ENCODE measurements at places on chromosomes 6 and 20. TPM values are rescaled to one million over a fixed set of nuclear protein-coding genes. Genes with fewer than 3 reads are reported as not detected.

DNA sequence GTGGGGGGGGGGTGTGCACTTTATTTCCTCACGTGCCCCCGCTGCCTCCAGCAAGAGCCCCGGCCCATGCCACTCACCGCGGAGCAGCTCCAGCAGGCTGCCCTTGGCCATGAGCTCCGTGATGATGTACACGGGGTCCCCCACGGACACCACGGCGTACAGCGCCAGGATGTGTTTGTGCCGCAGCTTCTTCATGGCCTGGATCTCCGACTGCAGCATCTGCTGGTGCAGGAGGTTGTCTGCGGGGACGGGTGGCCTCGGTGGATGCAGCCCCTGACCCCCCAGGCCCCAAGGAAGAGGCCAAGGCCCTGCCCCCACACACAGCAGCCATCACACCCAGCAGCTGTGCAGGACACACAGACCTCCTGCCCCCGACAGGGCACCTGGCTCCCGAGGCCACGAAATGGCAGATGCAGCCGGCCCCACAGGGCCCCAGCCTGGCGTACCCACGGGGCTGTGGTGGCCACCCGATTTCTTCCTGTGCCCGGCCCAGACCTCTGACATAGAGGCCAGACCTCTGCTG, 4.7 kb downstream of the PTK6 start:
- peak overlapping the region; percentile 24 for H3K27ac ChIP-seq
- no peak overlapping the region for H3K4me3 ChIP-seq
- no peaks in the 10 kb centered on the region for H3K27me3 ChIP-seq
- H3K4me1 ChIP-seq = peaks cover 8% of the 10 kb centered on the region

GRCh38 chr6:25389471-25389870, 110.3 kb downstream of the CARMIL1 start:
- no peaks in the 10 kb centered on the region for H3K36me3 ChIP-seq
- DNase-seq = no peak
- H3K27ac ChIP-seq = no peak overlapping the region
- H3K4me3 ChIP-seq = no peak overlapping the region
- no peaks in the 10 kb centered on the region for H3K27me3 ChIP-seq

- peaks cover 17% of the 10 kb centered on the region for H3K4me1 ChIP-seq
- peak; percentile 24 for DNase-seq
- no peaks in the 10 kb centered on the region for H3K36me3 ChIP-seq
- no peak overlapping the region for H3K4me3 ChIP-seq
Observed at GRCh38 chr6:45710304-45710821, 305.3 kb downstream of the CLIC5 start.

DNA sequence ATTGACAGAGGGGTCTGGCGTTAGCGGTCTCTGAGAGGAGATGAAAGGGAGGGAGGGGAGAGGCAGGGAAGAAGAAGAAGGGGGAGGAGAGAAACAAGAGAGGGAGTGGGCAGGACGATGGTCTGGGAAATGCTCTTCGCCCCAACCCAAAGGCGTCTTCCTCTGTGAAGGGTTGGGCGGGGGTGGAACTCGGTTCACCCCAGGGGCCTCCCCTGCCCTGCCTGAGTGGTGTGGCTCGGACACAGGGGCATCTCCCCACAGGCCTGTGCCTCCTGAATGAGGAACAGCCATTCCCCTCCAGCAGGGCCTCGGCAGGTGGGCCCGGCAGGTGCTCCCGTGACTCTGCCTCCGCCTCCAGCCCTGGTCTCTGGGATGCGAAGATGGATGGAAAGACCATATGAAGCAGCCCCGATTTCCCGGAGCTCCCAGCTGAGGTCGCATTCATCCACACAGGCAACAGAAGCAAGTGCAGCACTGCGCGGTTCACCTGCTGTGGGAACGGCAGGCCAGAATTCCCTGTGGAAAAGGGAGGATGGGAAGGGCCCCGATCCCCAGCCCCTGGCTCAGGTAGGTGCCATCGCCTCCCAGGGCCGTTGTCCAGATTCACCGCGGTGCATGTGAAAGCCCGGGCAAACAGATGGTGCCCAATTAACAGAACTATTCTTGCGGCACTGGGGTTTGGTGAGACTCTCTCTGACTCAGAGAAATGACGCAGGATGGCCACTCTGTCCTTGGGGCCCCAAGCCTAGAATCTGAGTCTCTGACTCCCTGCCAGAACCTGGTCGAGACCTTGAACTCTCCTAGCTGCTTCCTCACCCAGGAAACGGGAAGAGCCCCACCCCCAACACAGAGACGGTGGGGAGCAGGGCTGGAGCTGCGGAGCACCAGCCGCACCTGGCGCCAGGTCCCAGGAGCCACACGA, 29.4 kb upstream of the RPS6KA2 start:
- no peak overlapping the region for H3K27ac ChIP-seq
- peaks cover 4% of the 10 kb centered on the region for H3K4me1 ChIP-seq
- no peaks in the 10 kb centered on the region for H3K36me3 ChIP-seq
- no peak overlapping the region for H3K4me3 ChIP-seq
- no peak for DNase-seq

- H3K4me3 ChIP-seq = no peak overlapping the region
- DNase-seq = no peak
- H3K27ac ChIP-seq = no peak overlapping the region
- H3K27me3 ChIP-seq = no peaks in the 10 kb centered on the region
- peaks cover 3% of the 10 kb centered on the region for H3K36me3 ChIP-seq
Observed at GRCh38 chr6:97114645-97115044, 168.4 kb downstream of the MMS22L start.

- no peaks in the 10 kb centered on the region for H3K4me1 ChIP-seq
- no peaks in the 10 kb centered on the region for H3K36me3 ChIP-seq
- no peak overlapping the region for H3K27ac ChIP-seq
- H3K4me3 ChIP-seq = no peak overlapping the region
Observed at GRCh38 chr20:61886721-61887595, 178.7 kb downstream of the TAF4 start.

GRCh38 chr20:38957235-38957876, 4.8 kb upstream of the DHX35 start:
- H3K27me3 ChIP-seq = no peaks in the 10 kb centered on the region
- no peak overlapping the region for H3K4me3 ChIP-seq
- no peak overlapping the region for H3K27ac ChIP-seq
- H3K36me3 ChIP-seq = peaks cover 6% of the 10 kb centered on the region
- no peak for DNase-seq

DNA sequence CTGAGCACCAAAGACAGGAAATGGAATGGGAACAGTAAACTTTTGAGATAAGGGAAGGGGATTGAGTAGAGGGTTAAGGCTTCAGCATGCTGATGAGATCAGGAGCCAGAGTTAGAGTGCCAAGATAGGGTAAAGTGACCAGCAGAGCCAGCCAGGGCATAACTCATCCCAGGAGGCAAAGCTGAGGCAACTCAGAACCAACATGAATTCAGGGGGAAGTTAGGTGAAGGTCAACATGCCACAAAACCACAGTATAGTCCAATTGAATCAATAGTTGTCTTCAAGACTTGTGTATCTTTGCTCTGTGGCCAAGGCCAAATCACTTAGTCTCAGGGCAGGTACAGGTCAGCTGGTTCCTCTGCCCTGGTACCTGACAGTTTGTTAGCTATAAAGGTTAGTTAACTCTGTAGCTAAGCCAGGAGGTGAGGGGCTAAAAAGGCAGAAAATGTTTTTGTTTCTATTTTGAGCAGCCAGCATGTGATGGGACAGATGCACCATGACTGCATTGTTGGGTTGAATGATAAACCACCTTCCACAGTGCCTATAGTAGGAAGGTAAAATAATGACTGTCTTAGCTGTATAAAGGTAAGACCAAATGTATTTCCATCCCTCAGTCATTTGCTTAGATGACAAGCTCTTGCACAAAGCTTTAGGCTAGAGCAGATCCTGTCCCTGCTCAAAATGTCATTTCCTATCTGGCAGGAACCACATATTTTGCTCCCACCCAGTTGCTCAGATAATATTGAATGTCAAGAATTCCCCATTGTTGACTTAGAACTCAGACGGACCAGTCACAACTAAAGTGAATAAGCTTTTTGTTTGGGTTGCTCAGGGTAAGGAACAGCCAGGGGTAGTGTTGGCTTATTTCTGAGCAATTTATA, 15.8 kb downstream of the RNF8 start:
- no peak overlapping the region for H3K4me3 ChIP-seq
- no peaks in the 10 kb centered on the region for H3K27me3 ChIP-seq

GRCh38 chr6:10310826-10311225, 104.0 kb downstream of the TFAP2A start:
- peak overlapping the region; percentile 30 for H3K4me3 ChIP-seq
- no peak for DNase-seq
- H3K36me3 ChIP-seq = no peaks in the 10 kb centered on the region
- H3K4me1 ChIP-seq = peaks cover 48% of the 10 kb centered on the region
- H3K27ac ChIP-seq = no peak overlapping the region

GRCh38 chr6:97917369-97917768, 634.4 kb upstream of the MMS22L start:
- H3K4me1 ChIP-seq = no peaks in the 10 kb centered on the region
- no peak overlapping the region for H3K4me3 ChIP-seq
- H3K27ac ChIP-seq = no peak overlapping the region
- no peak for DNase-seq
- H3K36me3 ChIP-seq = no peaks in the 10 kb centered on the region

- no peak overlapping the region for H3K4me3 ChIP-seq
- peaks cover 4% of the 10 kb centered on the region for H3K27me3 ChIP-seq
- no peaks in the 10 kb centered on the region for H3K4me1 ChIP-seq
- H3K36me3 ChIP-seq = no peaks in the 10 kb centered on the region
Observed at GRCh38 chr6:147157930-147158329, 46.3 kb upstream of the STXBP5 start.

DNA sequence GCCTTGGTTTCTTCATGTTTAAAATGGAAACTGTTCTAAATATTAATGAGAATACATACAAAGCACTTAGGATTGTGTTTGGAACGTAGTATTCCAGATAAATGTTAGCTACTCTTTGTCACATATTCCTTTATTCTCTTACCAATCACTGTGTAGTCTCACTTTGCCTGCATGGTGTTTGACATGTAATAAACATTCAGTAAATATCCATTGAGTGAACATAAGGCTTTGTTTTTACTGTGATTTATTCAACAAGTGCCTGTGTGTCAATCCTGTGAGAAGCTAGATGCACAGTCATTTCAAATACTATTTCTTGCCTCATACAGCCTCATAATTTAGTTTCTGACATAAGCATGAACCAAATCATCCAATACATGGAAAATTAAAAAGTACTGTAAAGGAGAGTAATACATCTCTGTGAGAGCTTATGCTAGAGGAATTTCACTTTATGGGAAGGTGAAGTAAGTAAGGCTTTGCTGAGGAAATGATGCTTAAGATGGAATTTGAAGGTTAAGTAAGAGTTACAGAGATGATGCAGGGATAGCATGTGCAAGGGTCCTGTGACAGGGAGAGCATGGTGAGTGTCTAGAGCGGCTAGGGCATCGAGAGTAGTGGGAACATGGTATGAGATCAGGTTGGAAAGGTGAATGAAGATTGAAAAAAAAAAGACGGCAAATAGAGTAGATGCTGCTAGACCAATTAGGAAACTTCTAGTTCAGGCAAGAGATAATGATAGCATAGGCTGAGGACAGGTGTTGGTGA, 14.7 kb downstream of the PM20D2 start:
- no peak overlapping the region for H3K4me3 ChIP-seq
- no peaks in the 10 kb centered on the region for H3K4me1 ChIP-seq
- H3K27ac ChIP-seq = no peak overlapping the region
- H3K36me3 ChIP-seq = peaks cover 20% of the 10 kb centered on the region
- DNase-seq = no peak
- no peaks in the 10 kb centered on the region for H3K27me3 ChIP-seq

- no peak for DNase-seq
- H3K36me3 ChIP-seq = no peaks in the 10 kb centered on the region
- no peaks in the 10 kb centered on the region for H3K4me1 ChIP-seq
- no peak overlapping the region for H3K4me3 ChIP-seq
Observed at GRCh38 chr6:101918471-101918870, 525.0 kb downstream of the GRIK2 start.

DNA sequence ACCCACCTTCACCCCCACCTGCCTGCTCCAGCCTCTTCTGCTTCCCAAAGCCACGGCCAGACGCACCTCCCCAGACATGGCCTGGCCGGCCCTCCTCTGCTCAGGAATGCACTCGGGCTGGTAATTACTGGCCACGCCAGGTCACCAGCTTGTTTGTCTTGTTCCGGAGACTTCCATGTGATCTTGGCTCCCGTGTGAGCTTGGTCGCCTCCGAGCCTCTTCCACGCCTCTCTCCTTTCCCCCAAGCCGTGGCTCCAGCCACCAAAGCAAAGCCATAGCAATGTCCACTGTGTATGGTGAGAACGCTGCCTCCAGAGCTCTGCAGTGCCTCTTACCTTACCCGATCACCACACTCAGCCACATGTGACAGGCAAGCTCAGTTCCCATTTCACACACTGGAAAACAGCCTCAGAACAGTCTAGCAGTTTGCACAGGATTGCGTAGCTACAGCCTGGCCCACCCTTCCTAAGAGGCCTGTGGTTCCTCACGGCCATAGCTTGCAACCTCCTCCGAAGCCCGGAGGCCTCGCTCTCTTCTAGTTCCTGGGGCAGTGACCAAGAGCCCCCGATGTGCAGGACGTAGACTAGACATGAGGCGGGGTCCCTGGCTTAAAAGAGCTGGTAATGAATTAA, 48.1 kb upstream of the AFDN start:
- H3K36me3 ChIP-seq = no peaks in the 10 kb centered on the region
- H3K27ac ChIP-seq = peak overlapping the region; percentile 73
- DNase-seq = no peak
- peak overlapping the region; percentile 45 for H3K4me3 ChIP-seq

DNA sequence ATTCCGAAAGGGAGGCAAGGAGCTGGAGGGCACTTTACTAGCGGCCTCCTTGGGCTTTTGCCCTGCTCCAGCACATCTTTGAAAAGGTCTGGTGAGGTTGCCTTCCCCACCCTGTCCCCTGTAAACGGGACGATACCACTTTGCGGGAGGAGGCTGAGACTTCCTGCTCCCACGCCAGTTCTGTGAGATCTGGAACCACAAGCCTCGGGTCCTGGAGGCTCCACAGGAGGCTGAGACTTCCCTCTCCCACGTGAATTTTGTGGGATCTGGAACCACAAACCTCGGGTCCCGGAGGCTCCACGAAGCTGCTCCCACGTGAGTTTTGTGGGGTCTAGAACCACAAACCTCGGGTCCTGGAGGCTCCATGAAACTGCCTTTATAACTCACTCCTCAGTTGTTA, 209.3 kb downstream of the DLL1 start:
- no peak overlapping the region for H3K4me3 ChIP-seq
- H3K27ac ChIP-seq = no peak overlapping the region
- H3K36me3 ChIP-seq = no peaks in the 10 kb centered on the region
- H3K4me1 ChIP-seq = peaks cover 3% of the 10 kb centered on the region

Gene RIPPLY2
- total RNA-seq = 1.6 TPM

Gene RNF182
- 2.8 TPM for total RNA-seq

Gene RING1
- total RNA-seq = 60.4 TPM

Gene DEFB124
- not detected for total RNA-seq

Gene PEX3
- total RNA-seq = 12.8 TPM

Gene APCDD1L
- 0.53 TPM for total RNA-seq

Data from type B pancreatic cell (in vitro differentiated cells).